ENCODE measurements at places on chromosomes 3 and 15.

GRCh38 chr3:130699765-130700164, 46.9 kb downstream of the PIK3R4 start:
- DNase-seq = no peak

DNA sequence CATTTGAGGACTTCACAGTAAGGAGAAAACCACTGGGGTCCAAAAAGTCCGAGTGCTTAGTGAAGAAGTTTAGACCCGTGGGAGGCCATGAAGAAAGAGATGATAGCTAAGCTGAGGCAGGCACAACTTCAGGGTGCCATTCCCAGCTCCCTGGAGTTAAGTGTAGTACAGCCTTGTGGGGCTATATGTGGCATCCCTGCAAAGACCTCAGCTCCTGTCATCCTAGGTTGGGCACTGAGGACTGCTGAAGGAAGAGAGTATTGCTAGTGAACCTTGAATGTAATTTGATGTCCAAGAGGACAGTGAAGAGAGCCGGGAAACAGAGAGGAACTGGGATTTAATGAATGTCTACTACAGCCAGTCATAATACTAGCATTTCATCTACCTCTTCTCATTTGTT, 162.1 kb downstream of the AKAP13 start:
- no peak for DNase-seq

DNA sequence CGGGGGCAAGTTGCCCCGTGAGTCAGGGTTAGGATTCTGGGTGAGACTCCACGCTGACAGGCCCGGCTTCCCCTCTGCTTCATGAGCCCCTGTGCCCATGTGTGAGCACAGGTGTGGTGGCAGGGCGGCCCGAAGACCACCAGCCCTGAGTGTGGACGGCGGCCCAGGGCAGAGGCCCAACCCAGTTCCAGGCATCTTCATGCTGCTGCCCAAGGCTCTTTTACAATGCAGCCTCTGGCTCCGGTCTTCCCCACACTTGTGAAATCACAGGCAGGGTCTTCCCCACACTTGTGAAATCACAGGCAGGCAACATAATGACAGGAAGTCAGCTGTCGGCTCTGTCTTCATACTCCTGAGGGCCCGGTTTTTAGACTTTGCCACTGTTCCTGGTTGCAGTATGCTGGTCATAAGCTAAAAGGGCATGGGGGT, 78.8 kb downstream of the AAGAB start:
- DNase-seq = peak; percentile 38

DNA sequence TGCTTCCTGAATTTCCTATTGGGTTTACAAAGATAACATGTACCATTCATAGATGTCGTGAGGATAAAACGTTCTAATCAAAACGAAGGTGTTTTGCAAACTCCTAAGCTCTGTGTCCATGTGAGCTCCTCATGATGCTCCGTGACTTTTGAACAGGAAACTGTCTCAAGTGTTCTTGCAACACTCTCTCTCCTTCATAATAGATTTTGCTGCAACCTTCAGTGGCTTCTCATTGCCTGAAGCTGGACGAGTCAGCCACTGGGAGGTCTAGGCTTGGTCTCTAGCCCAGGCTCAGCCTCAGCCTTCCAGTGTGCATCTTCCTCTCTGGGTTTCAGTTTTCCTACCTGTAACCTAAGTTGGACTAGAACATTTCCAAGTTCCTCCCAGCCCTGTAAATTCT, 18.7 kb upstream of the BCL2A1 start:
- no peak for DNase-seq

DNA sequence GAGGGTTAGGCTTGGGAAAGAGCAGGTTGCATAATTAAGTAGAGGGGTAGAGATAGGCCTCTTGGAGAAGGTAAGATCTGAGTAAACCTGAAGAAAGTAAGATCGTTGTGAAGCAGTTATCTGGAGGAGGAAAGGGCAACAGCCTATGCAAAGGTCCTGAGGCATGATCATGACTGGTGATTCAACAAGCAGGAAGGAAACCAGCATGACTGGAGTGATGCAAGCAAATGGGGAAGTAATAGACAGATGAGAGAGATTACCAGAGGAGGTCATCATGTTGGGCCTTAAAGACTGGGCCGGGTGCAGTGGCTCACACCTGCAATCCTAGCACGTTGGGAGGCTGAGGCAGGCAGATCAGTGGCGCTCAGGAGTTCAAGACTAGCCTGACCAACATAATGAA, 360.2 kb downstream of the EPHB1 start:
- DNase-seq = no peak

GRCh38 chr3:45406772-45407171, 18.4 kb downstream of the LARS2 start:
- no peak for DNase-seq

GRCh38 chr3:66376568-66376967, 124.3 kb downstream of the LRIG1 start:
- DNase-seq = no peak

- no peak for DNase-seq
Observed at GRCh38 chr3:45817831-45818522, 21.6 kb upstream of the SLC6A20 start.

- DNase-seq = no peak
Observed at GRCh38 chr15:100661156-100661555, 58.8 kb downstream of the ASB7 start.

- DNase-seq = no peak
Observed at GRCh38 chr3:13662238-13662847, 113.4 kb downstream of the FBLN2 start.

DNA sequence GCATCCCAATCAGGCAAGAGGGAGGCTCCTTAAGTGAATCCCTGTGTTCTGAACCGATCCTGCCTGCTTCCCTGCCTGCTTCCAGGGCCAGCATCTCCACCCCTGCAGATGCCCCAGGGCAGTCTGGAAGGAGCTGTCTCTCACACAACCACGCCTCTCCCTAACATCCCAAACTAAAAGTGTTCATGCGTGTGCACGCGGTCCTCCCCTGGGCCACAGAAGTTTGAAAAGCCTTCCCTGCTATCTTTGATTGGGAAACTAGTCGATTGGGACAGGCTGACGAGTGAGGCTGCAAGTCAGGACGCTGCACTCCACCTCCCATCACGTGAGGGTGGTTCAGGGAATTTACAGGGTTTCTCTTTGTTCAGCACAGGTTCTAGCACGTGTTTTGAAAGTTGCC, 340.9 kb upstream of the ICE2 start:
- DNase-seq = no peak

DNA sequence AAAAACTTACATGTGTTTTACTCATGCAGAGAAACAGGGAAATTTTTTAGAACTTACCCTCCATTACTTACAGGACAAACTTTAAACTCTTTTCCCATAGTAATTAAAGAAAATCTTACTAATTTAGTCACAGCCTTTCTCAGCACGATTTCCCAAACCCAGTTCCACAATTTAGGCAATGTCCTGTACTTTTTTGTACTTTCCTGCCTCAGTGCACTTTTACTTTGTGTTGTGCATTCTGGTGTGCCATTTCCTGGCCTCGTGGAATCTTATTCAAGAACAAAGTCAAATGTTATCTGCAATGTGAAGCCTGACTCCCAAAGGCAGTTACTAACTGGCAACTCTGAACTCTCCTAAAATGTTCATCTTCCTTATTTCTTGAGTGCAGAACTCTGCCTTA, 1.9 kb downstream of the SLC33A1 start:
- no peak for DNase-seq

Data from stimulated activated CD4-positive, alpha-beta T cell treated with anti-CD3 and anti-CD28 coated beads, Interleukin-2, amount 100 ng/mL, for 48 hours (primary cell).